ENCODE measurements at places on chromosomes 3 and 15.
A peak's percentile ranks its signal among the peaks of the same experiment; 100 is the strongest.

GRCh38 chr3:21405671-21406667 is 345.0 kb downstream of the ZNF385D start:
- DNase-seq = no peak

GRCh38 chr3:182436547-182436946 is 356.8 kb upstream of the ATP11B start:
- no peak for DNase-seq

DNA sequence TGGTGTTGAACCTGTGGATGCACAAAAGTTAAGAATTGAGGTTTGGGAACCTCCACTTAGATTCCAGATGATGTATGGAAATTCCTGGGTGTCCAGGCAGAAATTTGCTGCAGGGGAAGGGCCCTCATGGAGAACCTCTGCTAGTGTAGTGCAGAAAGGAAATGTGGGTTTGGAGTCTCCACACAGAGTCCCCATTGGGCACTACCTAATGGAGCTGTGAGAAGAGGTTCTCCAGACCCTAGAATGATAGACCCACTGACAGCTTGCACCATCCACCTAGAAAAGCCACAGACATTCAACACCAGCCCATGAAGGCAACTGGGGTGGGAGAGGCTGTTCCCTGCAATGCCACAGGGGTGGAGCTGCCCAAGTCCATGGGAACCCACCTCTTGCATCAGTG is 1032.8 kb upstream of the EPHA6 start:
- DNase-seq = no peak

DNA sequence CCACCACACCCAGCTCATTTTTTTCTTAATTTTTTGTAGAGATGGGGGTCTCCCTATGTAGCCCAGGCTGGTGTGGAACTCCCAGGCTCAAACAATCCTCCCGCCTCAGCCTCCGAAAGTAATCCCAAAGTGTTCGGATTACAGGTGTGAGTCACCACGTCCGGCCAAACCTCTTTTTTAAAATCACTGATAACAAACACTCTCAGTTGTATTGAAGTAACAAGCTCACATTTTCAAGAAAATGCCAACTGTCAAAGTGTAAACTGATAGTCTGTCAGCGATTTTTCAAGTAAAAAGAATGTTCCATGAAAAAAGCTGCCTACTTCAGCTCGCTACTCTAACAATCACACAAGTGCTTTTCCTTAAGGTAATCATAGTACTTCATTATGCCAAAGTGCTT is 33.4 kb downstream of the UBXN7 start:
- DNase-seq = no peak

- DNase-seq = no peak
Observed at GRCh38 chr3:138394156-138394555, 40.3 kb upstream of the ESYT3 start.

- DNase-seq = no peak
Observed at GRCh38 chr3:122555275-122556071, 8.6 kb downstream of the PARP9 start.

DNA sequence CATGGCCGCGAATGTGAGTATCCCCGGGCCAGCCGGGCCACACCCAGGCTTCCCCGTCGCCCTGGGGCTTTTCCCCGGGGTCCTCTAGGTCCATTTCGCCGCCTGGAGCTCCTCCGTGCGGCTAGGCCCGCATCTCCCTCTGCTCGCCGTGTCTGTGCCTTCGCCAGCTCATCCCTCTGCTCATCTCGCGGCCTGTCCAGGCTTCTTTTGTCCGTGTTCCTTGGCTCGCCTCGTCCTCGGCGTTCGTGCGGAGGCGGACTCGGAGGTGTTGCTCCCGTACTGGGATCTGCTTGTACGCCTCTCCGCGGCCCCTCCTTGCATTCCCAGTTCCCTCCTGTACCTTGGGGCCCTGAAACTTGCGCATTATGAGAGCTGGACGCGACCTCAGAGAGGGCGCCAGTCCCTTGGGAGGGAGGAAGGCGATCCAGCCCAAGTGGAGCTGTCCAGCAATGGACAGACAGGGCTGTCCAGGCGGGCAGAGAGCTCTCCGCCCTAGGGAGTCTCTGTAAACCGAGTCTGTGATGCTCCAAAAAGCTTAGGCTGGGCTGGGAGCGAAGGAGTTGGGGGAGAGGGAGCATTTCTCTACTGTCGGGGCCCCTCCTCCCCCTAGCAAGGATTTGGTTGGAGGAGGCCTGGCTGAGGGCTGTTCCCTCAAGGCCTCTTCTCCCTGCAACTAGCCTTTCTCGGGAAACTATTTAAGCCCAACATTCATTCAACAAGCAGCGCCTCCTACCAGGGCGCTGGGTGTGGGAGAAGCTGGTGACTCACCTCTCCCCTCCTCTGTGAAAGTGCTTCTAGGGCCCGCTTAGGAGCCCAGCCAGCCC is 553 bp downstream of the TMEM43 start:
- peak; percentile 52 for DNase-seq

- DNase-seq = no peak
Observed at GRCh38 chr3:60169755-60170154, 1081.5 kb downstream of the FHIT start.

DNA sequence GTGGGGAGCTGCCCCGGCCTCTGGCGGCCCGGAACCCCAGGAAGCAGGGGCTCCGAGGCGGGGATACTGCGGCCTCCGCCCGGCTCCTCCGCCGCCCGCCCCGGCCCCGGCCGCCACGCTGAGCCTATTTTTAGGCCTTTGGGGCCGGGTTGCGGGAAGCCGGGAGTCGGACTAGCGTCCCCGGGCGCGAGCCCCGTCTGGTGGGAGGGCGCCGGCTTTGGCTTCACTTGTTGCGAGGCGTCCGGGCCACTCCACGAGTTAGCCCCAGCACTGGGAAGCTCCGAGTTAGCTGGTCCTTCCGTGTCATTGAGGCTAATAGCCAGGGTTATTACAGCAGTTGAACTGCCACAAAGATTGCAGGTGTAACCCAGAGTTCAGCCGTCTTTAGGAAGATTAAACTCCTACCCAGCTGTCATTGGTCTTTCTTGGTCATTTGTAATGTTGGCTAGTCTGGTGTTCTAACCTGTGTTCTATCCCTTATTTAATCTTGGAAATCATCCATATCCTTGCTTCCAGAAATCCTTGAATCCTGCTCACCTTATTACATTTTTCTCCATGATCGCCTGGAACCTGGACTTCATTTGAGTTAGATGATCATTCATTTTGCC is 791 bp downstream of the GYG1 start:
- no peak for DNase-seq

DNA sequence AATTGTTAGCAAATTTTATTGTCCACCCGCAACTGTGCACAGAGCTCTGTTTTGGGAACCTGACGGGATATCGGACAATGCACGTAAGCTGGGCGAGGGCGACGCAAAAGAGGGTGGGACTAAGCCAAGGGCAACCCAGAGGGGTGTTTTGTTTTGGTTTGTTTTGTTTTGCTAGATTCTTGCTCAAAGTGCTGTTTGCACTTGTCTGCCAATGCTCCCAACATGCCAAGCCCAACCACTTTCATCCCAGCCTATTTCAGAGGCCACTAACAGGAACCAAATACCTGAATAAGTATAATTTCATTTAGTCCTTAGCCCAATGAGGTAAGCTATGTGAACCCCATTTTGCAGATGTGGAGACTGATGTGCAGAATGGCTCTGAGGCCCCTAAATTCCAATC is 9.7 kb upstream of the CMTM7 start:
- no peak for DNase-seq

GRCh38 chr3:132984181-132984580 is 54.0 kb upstream of the TMEM108 start:
- DNase-seq = no peak

DNA sequence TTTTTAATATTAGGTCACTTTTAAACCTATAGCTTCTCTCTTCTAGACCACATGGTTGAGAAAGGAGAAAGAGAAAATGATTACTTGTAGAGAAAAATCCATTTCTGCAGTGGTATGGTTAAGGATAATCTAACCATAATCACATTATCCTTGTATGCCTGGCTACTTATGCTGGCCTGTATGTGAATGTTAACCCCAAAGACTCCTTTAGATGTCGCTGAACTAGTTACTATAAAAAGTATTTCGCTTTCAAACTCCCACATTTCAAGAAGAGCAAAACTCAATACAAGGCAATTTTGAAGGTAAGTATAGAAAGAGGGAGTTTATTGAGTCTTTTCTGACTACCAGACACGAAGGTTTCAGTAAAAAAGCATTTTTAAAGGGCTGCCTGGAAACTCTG is 2.2 kb downstream of the KCTD6 start:
- no peak for DNase-seq

GRCh38 chr3:108565506-108565905 is 23.7 kb downstream of the CIP2A start:
- no peak for DNase-seq

- no peak for DNase-seq
Observed at GRCh38 chr15:47334805-47335535, 382.3 kb upstream of the SEMA6D start.

DNA sequence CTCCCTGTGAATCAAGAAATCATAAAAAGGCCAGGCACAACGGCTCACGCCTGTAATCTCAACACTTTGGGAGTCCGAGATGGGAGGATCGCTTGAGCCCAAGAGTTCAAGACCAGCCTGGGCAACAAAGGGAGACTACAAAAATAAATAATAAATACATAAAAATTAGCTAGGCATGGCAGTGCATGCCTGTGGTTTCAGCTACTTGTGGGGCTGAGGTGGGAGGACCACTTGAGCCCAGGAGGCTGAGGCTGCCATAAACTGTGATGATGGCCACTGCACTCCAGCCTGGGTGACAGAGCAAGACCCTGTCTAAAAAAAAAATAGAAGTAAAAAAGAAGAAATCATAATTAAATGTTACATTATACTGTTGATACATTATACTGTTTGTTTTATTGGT is 28.0 kb upstream of the DCUN1D1 start:
- DNase-seq = no peak

GRCh38 chr15:81915990-81916389 is 129.8 kb downstream of the MEX3B start:
- no peak for DNase-seq

DNA sequence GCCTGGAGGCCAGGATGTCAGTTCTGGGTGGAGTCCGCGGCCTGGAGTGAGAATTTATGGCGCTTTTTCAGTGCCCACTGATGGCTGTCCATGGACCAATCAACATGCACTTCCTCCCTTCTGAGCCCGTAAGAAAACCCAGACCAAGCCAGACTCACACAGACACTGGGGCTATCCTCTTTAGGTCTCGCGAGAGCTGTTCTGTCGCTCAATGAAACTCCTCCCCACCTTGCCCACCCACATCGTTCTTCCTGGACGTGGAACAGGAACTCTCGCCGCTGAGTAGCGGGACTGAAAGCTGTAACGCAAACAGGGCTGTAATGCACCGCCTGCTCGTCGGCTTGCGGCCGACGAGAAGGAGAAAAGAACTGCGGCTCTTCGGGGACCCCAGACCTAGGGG is 833.0 kb upstream of the CADM2 start:
- no peak for DNase-seq

GRCh38 chr15:58307313-58307961 is 124.4 kb upstream of the LIPC start:
- no peak for DNase-seq

DNA sequence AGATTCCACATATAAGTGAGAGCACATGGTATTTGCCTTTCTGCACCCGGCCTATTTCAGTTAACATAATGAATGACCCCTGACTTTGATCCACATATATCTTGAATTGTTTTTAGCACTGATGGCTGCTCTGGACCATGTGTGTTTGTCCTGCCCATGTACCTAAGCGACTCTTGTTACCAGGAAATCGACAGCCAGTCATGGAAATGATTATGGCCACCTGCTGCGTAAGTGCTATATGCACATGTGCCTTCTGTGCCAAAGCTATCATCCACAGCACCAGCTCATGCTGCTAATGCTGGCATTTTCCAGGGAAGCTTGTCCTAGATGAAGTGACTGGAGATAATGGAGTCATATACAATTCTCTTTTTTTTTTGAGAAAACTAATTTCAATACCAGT is 103.7 kb downstream of the PEX5L start:
- no peak for DNase-seq

DNA sequence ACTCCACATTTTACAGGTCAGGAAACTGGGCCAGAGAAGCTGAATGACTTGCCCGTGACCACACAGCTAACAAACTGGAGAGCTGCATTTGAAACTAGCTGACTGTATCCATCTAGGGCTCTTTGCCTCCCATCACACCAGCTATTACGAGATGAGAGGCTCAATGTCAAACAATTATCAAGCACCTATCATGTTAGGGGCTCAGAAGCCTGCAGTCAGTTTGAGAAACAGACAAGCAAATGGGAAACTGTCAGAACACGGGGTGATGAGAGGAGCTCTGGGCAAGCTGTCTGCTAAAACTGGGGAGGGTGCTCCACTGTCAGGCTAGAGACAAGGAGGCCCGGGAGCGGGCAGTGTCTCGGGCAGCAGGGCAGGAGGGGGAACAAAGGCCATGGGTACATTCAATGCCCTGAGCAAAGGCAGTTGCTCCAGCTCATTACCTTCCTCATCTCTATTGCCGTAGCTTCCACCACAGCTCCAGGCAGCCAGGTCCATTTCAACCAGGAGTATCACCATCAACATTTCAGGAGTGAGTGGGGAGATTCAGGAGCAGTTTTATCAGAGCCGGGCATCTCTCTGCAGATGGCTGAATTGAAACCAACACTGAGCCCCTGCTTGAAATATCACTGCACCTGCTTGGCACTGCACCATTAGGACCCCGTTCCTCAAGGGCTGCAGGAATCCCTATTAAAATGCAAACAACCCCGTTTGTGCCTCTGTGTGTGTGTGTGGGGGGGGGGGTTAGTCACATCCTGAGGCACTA is 122.6 kb downstream of the RAB11A start:
- no peak for DNase-seq

- DNase-seq = no peak
Observed at GRCh38 chr15:70047386-70048197, 50.1 kb downstream of the TLE3 start.

GRCh38 chr15:54772663-54773062 is 424.1 kb downstream of the RSL24D1 start:
- no peak for DNase-seq

GRCh38 chr15:81071120-81071519 is 63.0 kb upstream of the CFAP161 start:
- DNase-seq = no peak

GRCh38 chr3:181933052-181933618 is 221.4 kb downstream of the SOX2 start:
- DNase-seq = no peak

- DNase-seq = no peak
Observed at GRCh38 chr15:70322051-70322668, 224.4 kb upstream of the TLE3 start.

DNA sequence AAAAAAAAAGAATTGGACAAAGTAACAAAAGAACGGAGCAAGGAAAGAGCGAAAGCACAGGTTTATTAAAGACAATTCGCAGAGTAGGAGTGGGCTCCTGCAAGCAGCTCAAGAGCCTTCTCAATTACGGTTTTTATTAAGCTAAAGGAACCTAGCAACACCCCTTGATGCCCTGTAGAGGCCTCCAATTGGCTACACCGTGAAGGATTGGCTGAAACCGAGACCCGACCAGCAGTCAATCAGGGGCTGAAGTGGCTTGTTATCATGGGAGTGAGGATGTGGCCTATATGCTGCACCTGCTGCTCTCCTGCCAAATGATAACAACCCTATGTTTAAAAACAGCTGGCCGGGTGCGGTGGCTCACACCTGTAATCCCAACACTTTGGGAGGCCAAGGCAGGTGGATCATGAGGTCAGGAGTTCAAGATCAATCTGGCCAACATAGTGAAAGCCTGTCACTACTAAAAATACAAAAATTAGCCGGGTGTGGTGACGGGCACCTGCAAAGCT is 20.4 kb upstream of the AP3B2 start:
- no peak for DNase-seq

Measured in CD4-positive, alpha-beta T cell (primary cell).